ENCODE measurements at places on chromosomes 16 and 17.

GRCh38 chr17:4710693-4711634 is 532 bp downstream of the ARRB2 start:
- DNase-seq: peak; percentile 56

GRCh38 chr17:81076141-81076679 is 41.3 kb downstream of the BAIAP2 start:
- no peak for DNase-seq

GRCh38 chr17:58337600-58338453 is 9.2 kb upstream of the TSPOAP1 start:
- peak; percentile 91 for DNase-seq

- DNase-seq: peak; percentile 50
Measured at GRCh38 chr17:4304417-4305027, 40.7 kb upstream of the ANKFY1 start.

DNA sequence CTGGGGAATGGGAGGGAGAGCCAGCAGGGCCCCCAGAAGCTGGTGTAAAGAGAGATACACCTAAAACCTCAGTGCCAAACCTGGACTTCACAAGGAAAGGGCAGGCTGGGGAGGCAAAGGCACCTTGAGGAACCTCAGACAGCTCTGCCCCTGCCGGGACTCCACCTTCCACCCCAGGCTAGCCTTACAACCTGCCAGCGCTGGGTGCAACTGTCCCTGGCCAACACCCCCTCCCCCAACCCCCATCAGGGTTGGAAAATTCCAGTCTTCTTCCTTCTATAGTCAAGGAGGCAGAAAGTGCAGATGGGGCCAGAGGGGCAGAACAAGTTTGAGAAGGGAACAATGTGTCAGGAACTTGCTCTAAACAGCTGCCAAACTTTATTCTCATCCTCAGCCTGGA is 2.2 kb downstream of the YBX2 start:
- no peak for DNase-seq

DNA sequence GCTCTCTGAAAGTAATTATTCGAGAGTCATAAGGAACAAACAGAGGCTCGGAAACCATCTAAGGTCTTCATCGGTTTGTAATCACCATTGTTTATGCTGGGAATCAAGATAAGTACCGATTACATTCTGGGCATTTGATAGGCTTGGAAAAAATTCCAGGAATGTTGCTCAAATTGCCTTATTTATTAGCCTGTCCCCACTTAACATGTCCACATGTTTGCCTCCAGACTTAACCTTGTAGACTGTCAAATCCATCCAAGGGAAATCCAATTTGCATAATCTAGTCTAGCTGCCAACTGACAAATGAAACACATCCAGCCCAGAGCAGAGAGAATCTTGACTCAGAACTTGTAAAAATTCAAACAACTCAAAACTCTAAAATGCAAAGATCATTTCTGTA is 51.3 kb upstream of the TMC5 start:
- no peak for DNase-seq

- DNase-seq: no peak
Measured at GRCh38 chr16:8589057-8589899, 1.0 kb downstream of the TMEM114 start.

- DNase-seq: no peak
Measured at GRCh38 chr17:82281076-82281475, 7.6 kb upstream of the CSNK1D start.

DNA sequence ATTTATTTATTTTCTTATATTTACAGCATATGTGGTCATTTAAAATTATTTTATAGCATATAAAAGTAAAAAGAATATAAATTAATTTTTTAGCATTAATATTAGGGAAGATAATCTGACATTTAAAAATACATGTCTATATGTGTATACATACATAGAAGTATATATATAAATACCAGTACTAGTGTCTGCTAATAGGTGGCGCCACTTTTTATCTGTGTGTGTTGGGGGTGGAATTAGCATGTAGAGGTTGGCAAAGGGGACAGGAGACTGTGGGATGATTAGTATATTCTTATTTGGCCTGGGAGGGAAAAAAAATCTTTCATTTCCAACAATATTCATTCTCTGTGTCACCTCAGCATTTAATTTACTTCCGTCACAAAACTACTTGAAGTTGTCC is 359.1 kb downstream of the WWOX start:
- no peak for DNase-seq

- DNase-seq: no peak
Measured at GRCh38 chr17:66150708-66151107, 41.2 kb downstream of the CEP112 start.

- DNase-seq: no peak
Measured at GRCh38 chr16:54231919-54232318, 54.7 kb downstream of the IRX3 start.

DNA sequence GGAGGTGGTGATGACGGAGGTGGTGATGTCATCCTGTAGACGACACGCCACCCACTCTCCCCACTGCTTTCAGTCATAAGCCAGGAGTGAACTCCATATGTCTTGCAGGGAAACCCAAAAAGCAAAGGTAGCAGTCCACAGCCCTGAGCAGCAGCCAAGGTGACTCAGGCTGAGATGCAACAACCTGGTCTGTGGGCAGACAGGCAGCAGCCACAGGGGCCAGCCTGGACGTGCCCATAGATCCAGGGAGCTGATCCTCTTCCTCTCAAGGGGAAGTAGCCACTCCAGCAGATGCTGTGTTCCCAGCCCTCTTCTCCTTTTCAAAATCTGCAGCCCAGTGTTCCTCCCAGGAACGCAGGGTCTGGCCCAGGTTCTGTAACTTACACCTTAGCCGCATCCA is 17.3 kb upstream of the CIITA start:
- DNase-seq: no peak

DNA sequence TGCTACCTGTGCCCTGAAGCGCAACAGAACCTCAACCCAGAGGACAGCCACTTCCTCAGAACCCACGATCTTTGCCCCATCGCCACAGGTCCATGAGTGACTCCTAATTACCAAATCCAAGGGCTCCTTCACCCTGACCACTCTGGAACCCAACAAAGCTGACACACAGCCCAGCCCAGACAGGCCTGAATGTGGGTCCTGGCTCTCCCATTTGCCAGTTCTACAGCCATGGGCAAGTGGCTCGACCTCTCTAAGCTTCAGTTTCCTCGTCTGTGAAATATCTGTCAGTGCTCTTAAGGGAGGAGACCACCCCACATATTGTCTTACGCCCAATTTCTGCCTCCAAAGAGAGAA is 18.0 kb upstream of the ENDOV start:
- DNase-seq: no peak

DNA sequence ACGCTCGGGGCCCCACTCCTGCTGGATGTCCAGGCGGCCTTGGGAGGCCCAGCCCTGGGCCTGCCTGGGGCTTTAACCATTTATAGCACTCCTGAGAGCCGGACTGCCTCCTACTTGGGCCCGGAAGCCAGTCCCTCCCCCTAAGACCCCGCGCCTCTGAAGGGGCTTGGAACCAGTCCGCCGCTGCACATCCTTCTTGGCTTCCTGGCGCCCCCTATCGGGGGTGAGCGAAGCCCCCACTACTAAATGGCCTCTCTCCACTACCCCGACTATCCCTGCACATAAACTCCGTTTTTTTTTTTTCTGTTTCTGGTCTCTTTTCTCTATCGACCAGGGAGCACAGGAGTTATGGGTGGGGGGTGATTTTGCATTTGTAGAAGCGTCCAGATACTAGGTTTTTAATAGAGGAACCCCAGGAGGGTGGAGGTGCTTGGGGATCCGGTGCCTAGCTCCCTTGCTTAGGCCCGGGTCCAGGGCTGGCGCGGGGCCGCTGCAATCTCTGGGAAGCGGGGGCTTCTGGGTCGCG is 633 bp upstream of the NOL3 start:
- DNase-seq: no peak

GRCh38 chr17:63120406-63120805 is 154.4 kb downstream of the TANC2 start:
- no peak for DNase-seq
